ENCODE measurements at places on chromosomes 1 and 21. TPM values are rescaled to one million over a fixed set of nuclear protein-coding genes. Genes with fewer than 3 reads are reported as not detected.

The CHIA gene
- total RNA-seq, result not detected

The S100A12 gene
- total RNA-seq, result not detected

The PTAFR gene
- total RNA-seq, result 0.23 TPM

The MTARC2 gene
- 3.2 TPM for total RNA-seq

The FTCD gene
- 1.4 TPM for total RNA-seq

The GJA9 gene
- total RNA-seq, result not detected

The SLC26A9 gene
- total RNA-seq, result not detected

The KRTAP11-1 gene
- total RNA-seq, result not detected

The GJB5 gene
- total RNA-seq, result not detected

The TRIM58 gene
- total RNA-seq, result 0.58 TPM

The OR6N1 gene
- not detected for total RNA-seq

The CRNN gene
- not detected for total RNA-seq

The CFHR1 gene
- not detected for total RNA-seq

The S100A7 gene
- not detected for total RNA-seq

The LRRC8B gene
- total RNA-seq, result 0.58 TPM

The MNDA gene
- not detected for total RNA-seq

The SYCP1 gene
- total RNA-seq, result not detected

The NOTCH2 gene
- 64.9 TPM for total RNA-seq

The FBXO42 gene
- 24.6 TPM for total RNA-seq

The NT5C1A gene
- total RNA-seq, result not detected

The DSCAM gene
- not detected for total RNA-seq

The RIIAD1 gene
- not detected for total RNA-seq

The IFFO2 gene
- 6.6 TPM for total RNA-seq

The TFF2 gene
- total RNA-seq, result not detected

The SH3GLB1 gene
- 48.0 TPM for total RNA-seq

The TAS1R1 gene
- 0.17 TPM for total RNA-seq
